Hematopoietic multipotent progenitor cell treated with erythropoietin and hydrocortisone succinate and interleukin-3 and kit ligand, for 15 days (in vitro differentiated cells): ENCODE measurements at places on chromosomes 4 and X.

- DNase-seq: no peak
These were observed 204.7 kb downstream of the SLIT2 start for GRCh38 chr4:20456407-20456806.

- DNase-seq: no peak
These were observed 831.3 kb downstream of the NLGN4X start for GRCh38 chrX:5397409-5397808.

DNA sequence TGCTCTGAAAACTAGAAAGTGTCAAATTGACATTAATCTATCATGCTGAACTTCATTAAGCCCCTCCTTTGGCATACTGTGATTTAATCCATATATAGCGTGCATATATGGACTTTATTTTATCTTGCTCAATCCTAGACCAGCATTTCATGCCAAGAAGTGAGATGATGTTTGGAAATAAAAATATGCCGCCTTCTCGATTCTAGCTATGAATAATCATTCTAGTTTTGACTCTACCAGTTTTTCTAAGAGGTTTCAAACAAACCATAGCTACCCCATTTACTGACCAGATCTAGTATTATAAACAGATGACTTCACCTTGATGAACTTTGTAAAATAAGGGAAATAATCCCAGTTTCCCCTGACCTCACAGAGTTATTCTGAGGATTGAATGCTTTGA, 95.0 kb downstream of the ARX start:
- DNase-seq: no peak

- no peak for DNase-seq
These were observed 166.5 kb downstream of the TBX22 start for GRCh38 chrX:80181079-80181478.

DNA sequence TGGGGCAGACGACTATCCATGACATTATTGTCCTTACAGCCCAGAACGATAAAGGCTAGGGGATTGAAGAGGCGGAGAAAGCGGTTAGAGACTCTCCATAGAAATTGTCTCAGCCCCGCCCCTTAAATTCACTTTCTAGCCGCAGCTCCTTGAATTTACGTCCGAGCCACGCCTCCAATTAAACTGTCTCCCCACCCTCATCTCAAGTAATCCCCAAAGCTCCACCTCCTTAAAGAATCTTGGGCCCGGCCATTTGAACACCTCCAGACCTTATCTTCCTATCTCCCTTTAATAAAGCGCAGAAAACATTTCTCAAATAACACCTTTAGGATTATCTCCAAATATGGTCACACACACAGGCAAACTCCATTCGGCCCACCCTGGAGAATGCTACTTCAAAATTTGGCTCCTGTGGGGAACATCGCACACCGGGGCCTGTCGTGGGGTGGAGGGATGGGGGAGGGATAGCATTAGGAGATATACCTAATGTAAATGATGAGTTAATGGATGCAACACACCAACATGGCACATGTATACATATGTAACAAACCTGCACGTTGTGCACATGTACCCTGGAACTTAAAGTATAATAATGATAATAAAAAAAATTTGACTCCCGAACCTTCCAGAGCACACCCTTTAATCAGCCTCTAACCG, 7.2 kb upstream of the MAGIX start:
- DNase-seq: peak; percentile 76

DNA sequence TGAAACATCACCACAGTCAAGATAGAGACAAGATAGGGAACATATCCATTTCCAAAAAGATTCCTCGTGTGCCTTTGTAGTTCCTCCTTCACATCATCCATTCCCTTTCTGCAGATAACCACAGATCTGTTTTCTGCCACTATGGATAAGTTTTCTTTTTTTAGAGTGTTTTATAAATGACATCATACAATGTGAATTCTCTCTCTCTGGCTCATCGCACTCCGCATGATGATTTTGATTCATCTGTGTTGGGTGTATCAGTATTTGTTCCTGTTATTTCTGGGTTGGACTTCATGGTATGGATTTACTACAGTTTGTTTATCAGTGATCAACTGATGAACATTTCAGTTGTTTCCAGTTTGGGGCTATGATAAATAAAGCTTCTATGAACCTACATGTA, 23.2 kb upstream of the ANXA3 start:
- DNase-seq: no peak

DNA sequence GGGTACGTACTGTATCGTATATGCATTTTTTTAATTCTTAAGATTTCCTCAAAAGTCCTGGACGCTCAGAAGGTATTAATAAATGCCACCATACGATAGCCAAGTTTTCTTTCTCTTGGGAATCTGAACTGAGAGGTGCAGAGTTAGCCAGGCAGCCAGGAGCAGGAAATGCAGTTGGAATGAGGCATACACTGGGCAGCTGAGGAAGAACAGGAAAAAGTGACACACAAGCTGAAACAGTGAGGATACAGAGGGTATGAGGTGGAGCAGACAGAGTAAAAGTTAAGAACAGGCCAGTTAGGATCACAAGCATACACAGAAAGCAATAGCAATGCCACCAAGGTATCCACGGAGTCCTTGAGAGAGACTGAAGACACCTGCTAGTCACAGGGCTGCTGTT, 13.4 kb downstream of the UFSP2 start:
- DNase-seq: no peak

DNA sequence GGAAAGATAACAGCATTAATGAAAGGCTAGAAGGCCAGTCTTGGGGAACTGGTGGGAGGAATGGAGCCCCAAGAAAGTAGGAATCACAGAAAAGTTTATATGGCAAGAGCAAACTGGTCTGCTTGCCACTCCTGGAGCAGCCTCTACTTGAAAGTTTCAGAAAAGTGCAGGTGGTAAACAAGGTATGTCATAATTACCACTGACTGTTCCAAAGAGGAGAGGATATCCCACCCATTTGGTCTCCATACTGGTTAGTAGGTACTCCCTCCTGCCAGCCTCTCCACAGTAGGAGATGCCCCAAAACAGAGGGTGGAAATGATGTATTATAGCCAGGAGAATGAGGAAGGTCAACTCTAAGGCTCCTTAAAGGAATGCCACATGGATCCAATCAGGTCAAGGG, 145.1 kb downstream of the INPP4B start:
- DNase-seq: no peak

- no peak for DNase-seq
These were observed 57.8 kb downstream of the SOD3 start for GRCh38 chr4:24853142-24853541.

GRCh38 chr4:6907658-6908191, 1.9 kb upstream of the TBC1D14 start:
- no peak for DNase-seq

- DNase-seq: no peak
These were observed 63.6 kb upstream of the ATP8A1 start for GRCh38 chr4:42720533-42720932.

DNA sequence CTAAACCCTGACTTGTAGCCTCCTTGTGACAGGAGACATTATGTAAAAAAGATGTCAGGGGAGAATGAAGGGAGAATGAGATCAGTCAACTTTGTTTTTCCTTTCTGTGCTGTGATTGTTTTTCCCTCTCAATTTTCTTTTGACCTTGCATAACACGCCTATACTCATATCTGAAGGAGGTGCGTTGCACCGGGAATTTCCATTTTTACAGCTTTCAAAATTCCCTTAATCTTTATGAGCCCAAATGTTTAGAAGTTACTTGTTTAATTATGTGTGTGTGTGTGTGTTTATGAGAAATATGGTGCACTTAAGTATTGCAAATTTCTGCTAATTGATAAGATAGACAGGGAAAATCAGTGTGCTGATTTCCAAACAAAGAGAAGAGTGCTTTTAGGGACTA, 21.6 kb downstream of the SYNPO2 start:
- no peak for DNase-seq

GRCh38 chr4:25172961-25173915, 13.0 kb upstream of the SEPSECS start:
- DNase-seq: no peak

DNA sequence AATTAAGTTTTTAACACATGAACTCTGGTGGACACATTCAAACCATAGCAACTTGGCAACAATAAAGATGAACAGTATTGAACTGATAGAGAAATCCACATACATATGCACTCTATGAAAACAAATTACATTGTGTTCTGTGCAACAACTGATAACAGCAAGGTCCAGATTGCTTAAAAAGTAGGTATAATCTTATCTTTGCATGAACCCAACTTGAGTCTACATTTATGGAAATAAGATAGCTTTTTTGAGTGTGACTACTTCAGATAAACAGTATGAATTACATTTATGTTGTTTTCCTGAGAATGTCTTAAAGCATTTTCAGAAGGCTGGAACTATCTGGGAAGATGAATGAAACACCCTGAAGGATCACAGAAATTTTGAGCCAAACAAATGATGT, 212.6 kb upstream of the GK2 start:
- no peak for DNase-seq

DNA sequence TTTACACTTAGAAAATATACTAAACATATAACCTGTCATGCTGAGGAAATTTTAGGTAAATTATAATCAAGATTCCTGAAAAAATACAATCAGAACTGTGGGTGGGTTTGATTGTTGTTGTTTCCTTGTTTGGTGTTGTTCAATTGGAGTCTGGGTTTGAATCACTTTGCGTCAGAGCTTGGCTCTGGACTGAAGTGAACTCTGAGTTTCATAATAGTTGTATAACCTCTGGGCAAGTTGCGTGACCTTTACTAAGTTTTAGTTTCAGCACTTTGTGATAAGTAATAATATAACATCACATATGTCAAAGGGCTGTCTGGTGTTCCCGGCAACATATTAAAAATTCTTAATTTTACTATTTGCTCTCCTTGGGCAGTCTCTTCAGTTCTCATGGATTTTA, 758.1 kb downstream of the RAPGEF2 start:
- no peak for DNase-seq

GRCh38 chrX:44747969-44748368, 95.9 kb upstream of the DUSP21 start:
- no peak for DNase-seq

DNA sequence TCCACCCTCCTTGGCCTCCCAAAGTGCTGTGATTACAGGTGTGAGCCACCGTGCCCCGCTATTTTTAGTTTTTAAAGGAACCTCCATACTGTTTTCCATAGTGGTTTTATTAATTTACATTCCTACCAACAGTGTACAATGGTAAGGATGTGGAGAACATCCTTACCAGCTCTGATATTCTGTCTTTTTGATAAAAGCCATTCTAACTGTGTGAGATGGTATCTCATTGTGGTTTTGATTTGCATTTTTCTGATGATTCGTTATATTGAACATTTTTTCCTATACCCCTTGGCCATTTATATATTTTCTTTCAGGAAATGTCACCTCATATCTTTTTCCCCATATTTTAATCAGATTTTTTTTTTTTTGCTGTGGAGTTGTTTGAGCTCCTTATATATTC, 14.2 kb upstream of the TLR2 start:
- no peak for DNase-seq

DNA sequence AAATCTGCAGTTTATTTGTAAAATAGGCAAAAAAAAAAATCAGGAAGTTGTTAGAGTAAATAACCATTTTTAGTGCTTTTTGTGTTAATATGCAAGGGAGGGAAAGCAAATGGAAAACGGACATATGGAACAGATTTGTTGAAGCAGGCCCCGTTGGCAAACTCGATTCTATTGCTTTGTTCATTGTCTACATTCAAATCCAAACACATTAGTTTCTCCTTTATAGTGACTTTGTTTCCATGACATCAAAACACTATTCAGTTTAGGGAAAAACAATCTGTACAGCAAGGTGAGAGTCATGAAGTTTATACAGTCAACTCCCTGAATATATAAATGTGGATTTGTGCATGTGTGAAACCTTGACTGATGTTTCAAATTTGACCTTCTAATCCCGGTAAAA, 142.2 kb downstream of the FAM47A start:
- DNase-seq: no peak

DNA sequence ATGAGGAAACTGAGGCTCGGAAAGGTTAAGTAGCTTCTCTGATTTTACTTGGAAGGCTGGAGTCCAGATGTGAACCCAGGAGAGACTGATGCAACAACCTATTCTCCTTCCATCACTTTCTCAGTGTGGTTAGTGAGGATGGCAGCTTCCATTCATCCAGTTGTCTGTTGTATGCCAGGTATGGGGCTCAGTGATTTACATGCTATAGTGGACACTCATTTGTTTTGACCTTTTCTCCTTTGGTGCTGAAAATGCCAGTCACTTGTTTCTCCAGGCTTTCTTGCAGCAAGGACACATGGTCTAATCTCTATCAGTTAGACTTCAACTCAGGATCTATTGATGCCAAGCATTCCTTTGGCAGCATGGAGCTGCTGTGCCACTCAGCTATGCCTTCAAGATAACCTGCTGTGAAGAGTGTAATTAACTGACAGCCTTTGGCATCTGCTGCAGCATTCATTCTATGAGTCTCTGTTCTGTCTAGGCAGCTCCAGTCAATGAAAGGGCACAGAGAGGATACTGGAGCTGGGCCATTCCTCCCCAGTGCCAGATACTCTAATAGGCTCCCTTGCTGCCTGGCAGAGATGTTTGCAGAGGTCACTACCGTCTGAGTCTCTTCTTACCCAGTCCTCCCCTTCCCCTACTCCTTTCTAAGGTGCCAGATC, 11.0 kb upstream of the CWH43 start:
- no peak for DNase-seq

DNA sequence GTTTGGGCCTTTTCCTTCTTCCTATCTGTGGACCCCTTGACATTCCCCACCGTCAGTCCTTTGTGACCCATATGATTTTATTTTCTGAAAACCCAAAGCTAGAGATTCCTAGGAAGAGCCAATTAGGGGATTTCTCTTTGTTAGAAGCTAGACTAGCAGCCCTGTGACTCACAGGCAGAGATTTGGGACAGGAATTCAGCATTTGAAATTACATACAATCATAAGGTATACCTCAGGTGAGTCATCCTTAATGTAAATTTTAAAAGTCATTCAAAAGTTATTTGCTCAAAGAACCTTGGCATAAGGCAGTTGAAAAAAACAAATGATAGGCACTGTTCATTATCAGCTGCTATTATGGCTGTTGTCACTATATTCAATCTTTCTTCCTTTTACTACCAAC, 40.6 kb downstream of the USP26 start:
- DNase-seq: no peak

GRCh38 chrX:118884552-118885138, 61.0 kb downstream of the ZCCHC12 start:
- DNase-seq: no peak
